ENCODE measurements at places on chromosomes 12 and 14. TPM values are rescaled to one million over a fixed set of nuclear protein-coding genes. Genes with fewer than 3 reads are reported as not detected.

Gene KLRG1
- total RNA-seq = 4.0 TPM

- H3K36me3 ChIP-seq = peaks cover 70% of the 10 kb centered on the region
- no peak overlapping the region for H3K27ac ChIP-seq
- no peaks in the 10 kb centered on the region for H3K4me1 ChIP-seq
- no peaks in the 10 kb centered on the region for H3K27me3 ChIP-seq
- no peak for DNase-seq
Measured at GRCh38 chr12:6860942-6861341, 6.4 kb upstream of the TPI1 start.

Gene CIROP
- total RNA-seq = not detected

DNA sequence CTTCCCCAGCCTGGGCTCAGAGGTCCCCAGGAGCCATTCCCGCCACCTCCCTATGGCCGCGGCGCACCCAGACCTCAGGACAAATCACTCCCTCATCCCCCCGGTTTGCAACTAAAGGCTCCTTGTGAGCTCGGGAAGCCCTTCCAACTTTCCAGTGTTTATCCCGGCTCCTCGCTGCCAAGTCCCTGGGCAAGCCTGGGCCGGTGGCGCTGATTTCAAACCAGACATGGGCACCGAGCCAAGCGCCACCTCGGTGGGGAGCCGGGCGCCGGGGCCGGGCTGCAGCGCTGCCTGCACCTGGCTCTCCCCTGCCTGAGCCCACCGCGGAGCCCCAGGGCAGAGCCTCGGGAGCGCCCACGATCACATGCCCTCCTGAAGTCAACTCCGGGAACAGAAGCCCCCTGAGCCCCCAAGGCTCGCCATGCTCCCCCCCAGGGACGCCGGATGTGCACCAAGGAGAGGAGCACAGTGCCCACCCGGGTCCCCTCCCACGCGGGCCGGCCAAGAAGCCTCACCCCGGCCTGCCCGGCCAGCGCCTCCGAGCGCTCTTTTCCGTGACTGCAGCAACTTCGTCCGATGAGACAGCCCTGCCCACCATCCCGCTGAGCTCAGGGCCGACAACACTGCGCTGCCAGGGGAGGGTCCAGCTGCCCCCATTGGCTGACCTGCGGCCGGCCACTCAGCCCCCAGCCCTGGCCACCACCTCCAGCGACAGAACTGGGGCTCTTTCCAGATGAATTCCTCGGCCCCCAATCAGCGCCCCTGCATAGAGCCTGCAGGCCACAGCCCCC, 50.0 kb downstream of the NCOR2 start:
- H3K36me3 ChIP-seq = no peaks in the 10 kb centered on the region
- peaks cover 75% of the 10 kb centered on the region for H3K4me1 ChIP-seq
- peak; percentile 93 for DNase-seq
- peak overlapping the region; percentile 97 for H3K27ac ChIP-seq
- no peak overlapping the region for H3K4me3 ChIP-seq
- no peaks in the 10 kb centered on the region for H3K27me3 ChIP-seq

GRCh38 chr12:3200814-3201233, 123.6 kb downstream of the TSPAN9 start:
- peaks cover 5% of the 10 kb centered on the region for H3K4me1 ChIP-seq
- H3K27me3 ChIP-seq = no peaks in the 10 kb centered on the region
- H3K27ac ChIP-seq = no peak overlapping the region
- peak; percentile 20 for DNase-seq
- no peaks in the 10 kb centered on the region for H3K36me3 ChIP-seq

DNA sequence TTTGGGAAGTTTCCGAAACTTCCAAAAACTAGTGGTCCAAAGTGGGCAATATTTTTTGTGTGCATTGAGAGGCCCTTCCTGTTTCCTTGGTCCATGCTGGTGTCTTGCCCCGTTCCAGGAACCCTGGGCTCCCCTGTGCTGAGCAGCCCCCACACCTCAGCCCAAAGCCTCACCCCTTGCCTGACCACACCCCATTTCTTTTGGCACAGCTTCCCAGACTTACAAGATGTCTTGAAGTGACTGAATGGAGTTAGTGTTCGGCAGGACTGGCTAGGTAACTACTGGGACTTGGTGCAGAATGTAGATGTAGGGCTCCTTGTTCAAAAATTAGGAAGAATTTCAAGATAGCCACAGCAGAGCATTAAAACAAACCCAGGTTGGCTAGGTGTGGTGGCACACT, 68.6 kb downstream of the ETV6 start:
- no peak for DNase-seq
- H3K4me3 ChIP-seq = no peak overlapping the region
- peaks cover 10% of the 10 kb centered on the region for H3K4me1 ChIP-seq
- H3K27ac ChIP-seq = no peak overlapping the region
- H3K27me3 ChIP-seq = no peaks in the 10 kb centered on the region

Gene IL22
- total RNA-seq = not detected

- H3K4me3 ChIP-seq = no peak overlapping the region
- H3K27me3 ChIP-seq = no peaks in the 10 kb centered on the region
- H3K36me3 ChIP-seq = no peaks in the 10 kb centered on the region
- H3K27ac ChIP-seq = peak overlapping the region; percentile 89
Measured at GRCh38 chr14:80213602-80214001, 2.3 kb upstream of the DIO2 start.

GRCh38 chr14:63470962-63471793, 72.0 kb downstream of the PPP2R5E start:
- no peak overlapping the region for H3K27ac ChIP-seq
- DNase-seq = no peak
- peaks cover 6% of the 10 kb centered on the region for H3K4me1 ChIP-seq
- no peaks in the 10 kb centered on the region for H3K27me3 ChIP-seq
- no peaks in the 10 kb centered on the region for H3K36me3 ChIP-seq

- peaks cover 20% of the 10 kb centered on the region for H3K4me1 ChIP-seq
- H3K4me3 ChIP-seq = no peak overlapping the region
- H3K27ac ChIP-seq = no peak overlapping the region
- peaks cover 12% of the 10 kb centered on the region for H3K36me3 ChIP-seq
- H3K27me3 ChIP-seq = no peaks in the 10 kb centered on the region
Measured at GRCh38 chr12:50182461-50182860, 15.3 kb upstream of the CERS5 start.

DNA sequence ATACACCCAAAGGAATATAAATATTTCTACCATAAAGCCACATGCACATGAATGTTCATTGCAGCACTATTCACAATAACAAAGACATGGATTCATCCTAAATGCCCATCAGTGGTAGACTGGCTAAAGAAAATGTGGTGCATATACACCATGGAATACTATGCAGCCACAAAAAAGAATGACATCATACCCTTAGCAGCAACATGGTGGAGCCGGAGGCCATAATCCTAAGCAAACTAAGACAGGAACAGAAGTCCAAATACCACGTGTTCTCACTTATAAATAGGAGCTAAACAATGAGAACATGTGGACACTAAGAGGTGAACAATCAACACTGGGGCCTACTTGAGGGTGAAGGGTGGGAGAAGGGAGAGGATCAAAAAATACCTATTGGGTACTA, 198.5 kb downstream of the BMP4 start:
- no peak overlapping the region for H3K4me3 ChIP-seq
- DNase-seq = no peak
- H3K27ac ChIP-seq = no peak overlapping the region
- H3K4me1 ChIP-seq = no peaks in the 10 kb centered on the region
- no peaks in the 10 kb centered on the region for H3K27me3 ChIP-seq

GRCh38 chr12:43281563-43281962, 270.4 kb downstream of the ADAMTS20 start:
- no peak overlapping the region for H3K4me3 ChIP-seq
- peaks cover 11% of the 10 kb centered on the region for H3K4me1 ChIP-seq
- H3K27me3 ChIP-seq = no peaks in the 10 kb centered on the region
- no peak overlapping the region for H3K27ac ChIP-seq
- no peak for DNase-seq

DNA sequence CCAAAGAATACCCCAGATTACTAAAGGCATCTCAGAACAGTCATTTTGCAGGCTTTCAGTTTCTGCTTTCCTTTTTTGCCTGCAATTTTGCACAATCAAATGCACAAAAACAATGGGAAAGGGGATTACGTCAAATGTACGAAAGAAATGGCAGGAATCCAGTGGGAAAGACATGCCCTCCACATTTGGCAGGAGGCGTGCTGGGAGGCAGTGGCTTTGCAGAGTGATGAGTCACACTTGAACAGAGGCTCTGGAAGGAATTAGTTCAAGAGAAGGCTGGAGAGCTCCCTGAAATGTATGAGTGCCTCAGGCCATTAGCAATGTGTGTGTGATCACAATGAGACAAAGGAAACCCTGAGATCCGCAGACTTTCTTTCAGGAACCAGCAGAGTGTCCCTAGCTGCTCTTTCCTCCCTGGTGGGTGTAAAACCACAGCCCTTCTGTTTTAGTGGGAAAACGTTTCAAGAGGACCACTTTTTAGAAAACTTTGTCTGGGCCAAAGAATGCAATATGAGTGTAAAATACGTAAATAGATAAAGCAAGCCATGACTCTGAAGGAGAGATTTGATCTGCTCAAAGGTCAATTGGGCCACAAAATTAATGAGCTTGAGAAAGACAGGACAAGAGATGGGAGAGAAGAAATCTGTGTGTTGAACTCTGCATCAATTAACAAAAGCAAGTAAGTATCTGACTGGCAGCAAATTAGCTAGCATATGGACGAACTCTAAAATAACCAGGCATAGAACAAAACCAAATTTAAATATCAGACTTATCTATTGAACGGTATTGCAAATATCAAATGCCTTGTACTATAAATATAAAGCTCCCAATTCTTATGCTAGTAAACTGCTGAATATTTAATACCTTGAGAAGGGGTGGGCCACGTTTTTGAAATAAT, 155.4 kb upstream of the PDE3A start:
- H3K27ac ChIP-seq = peak overlapping the region; percentile 80
- no peaks in the 10 kb centered on the region for H3K27me3 ChIP-seq
- no peaks in the 10 kb centered on the region for H3K36me3 ChIP-seq
- DNase-seq = peak; percentile 79
- no peak overlapping the region for H3K4me3 ChIP-seq

Gene SOAT2
- total RNA-seq = not detected

DNA sequence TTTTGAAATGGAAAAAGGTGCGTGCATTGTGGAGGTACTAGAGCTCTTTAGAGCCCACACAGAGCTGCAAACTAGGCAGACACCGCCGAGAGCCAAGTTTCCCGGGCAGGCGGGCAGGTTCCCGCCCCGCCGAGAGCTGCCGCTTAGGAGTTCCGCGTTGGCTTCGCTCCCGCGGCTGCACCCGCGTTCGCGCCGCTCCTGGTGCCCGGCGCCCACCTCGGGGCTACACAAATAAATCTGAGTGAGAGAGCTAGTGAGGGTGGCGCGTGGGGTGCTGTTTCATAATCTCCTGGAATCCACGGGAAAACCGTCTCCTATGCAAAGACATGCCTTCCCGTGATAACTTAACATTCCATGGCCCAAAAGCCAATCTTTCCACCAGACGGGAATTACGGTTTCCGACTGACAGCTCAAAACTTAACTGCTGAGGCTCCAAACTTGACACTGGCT, 645 bp downstream of the KITLG start:
- H3K27me3 ChIP-seq = no peaks in the 10 kb centered on the region
- DNase-seq = peak; percentile 46
- H3K36me3 ChIP-seq = no peaks in the 10 kb centered on the region
- H3K4me3 ChIP-seq = peak overlapping the region; percentile 50

DNA sequence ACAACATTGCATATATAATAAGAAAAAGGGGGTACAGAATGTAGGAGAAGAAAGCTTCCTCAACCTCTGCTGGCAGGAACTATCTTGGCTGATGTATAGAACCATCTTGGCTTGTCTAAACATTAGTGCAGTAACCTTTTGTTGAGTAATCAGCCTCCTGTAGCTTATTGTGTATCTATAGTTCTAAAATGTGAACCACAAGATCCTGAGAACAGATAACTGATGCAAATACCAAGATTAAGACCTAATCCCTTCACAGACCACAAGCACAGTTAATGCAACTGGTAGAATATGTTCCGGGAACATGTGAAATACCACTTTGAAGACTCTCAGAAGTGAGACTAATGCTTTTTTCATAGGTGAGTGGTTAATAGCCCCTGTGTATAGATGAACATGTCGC, 50.7 kb upstream of the KCNC2 start:
- no peak overlapping the region for H3K4me3 ChIP-seq
- H3K4me1 ChIP-seq = no peaks in the 10 kb centered on the region
- no peaks in the 10 kb centered on the region for H3K36me3 ChIP-seq

- H3K27ac ChIP-seq = no peak overlapping the region
- H3K4me3 ChIP-seq = no peak overlapping the region
- no peaks in the 10 kb centered on the region for H3K36me3 ChIP-seq
- H3K4me1 ChIP-seq = no peaks in the 10 kb centered on the region
Measured at GRCh38 chr12:57370696-57371095, 60.1 kb downstream of the R3HDM2 start.

DNA sequence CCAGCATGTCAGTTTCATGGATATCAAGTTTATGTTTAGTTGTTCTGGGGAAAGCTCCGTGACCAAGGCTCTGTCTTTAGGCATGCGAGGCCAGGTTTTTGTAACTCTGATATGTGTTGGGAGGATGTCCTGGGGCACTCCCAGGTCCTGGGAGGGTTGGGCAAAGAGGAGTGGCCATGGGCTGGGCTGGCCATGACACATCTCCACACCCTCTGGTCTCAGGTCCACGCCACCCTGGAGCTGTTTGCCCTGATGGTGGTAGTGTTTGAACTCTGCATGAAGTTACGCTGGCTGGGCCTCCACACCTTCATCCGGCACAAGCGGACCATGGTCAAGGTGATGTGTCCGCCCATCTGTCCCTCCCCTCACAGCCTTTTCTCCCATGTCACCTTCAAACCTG, 46.4 kb downstream of the TPCN1 start:
- no peak overlapping the region for H3K27ac ChIP-seq
- H3K4me3 ChIP-seq = no peak overlapping the region
- H3K4me1 ChIP-seq = peaks cover 20% of the 10 kb centered on the region
- no peak for DNase-seq
- H3K36me3 ChIP-seq = peaks cover 42% of the 10 kb centered on the region

DNA sequence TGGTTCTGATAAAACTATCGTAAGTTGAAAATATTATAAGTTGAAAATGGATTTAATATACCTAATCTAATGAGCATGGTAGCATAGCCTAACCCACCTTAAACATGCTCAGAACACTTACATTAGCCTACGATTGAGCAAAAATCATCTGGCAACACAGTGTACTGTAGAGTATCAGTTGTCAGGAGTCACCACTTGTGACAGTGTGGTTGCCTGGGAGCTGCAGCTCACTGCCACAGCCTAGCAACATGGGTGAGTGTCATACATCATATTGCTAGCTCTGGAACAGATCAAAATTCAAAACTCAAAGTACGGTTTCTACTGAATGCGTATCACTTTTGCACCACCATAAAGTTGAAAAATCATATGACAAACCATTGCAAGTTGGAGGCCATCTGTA, 203.5 kb downstream of the ATXN7L3B start:
- no peak overlapping the region for H3K27ac ChIP-seq
- no peak overlapping the region for H3K4me3 ChIP-seq
- H3K4me1 ChIP-seq = no peaks in the 10 kb centered on the region
- no peak for DNase-seq
- no peaks in the 10 kb centered on the region for H3K27me3 ChIP-seq

- H3K36me3 ChIP-seq = no peaks in the 10 kb centered on the region
- H3K27ac ChIP-seq = no peak overlapping the region
- H3K4me3 ChIP-seq = no peak overlapping the region
- peaks cover 11% of the 10 kb centered on the region for H3K4me1 ChIP-seq
- DNase-seq = no peak
Measured at GRCh38 chr12:27257104-27257843, 13.2 kb downstream of the STK38L start.

Gene ZDHHC22
- total RNA-seq = not detected
